ENCODE measurements at places on chromosomes 1 and 21.

- no peak overlapping the region for H3K4me3 ChIP-seq
- H3K4me1 ChIP-seq: peaks cover 15% of the 10 kb centered on the region
- no peak for DNase-seq
- no peaks in the 10 kb centered on the region for H3K27me3 ChIP-seq
- H3K27ac ChIP-seq: no peak overlapping the region
- peaks cover 80% of the 10 kb centered on the region for H3K36me3 ChIP-seq
These were observed 24.1 kb downstream of the PAFAH2 start for GRCh38 chr1:25973610-25974321.

DNA sequence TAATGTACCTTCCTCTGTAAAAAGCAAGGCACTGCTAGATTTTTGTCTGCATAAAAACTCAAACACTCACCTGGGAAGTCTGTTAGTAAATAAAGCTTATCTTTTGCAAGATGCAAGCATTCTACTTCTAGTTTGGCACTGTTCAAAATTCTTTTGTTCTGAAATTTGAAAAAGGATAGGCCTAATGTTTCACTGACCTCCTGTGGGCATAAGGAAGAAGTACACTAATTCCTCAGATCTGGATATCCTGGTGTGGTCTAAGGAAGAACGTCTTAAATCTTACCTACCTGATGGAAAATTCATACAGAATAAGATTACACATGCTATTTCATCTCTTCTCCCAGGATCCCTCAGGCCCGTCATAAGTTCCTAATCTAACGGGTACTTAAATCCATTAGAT lies 93.5 kb upstream of the CAMK1G start:
- H3K4me3 ChIP-seq: no peak overlapping the region
- H3K36me3 ChIP-seq: no peaks in the 10 kb centered on the region
- no peaks in the 10 kb centered on the region for H3K4me1 ChIP-seq

GRCh38 chr21:45156459-45156858 lies 82.1 kb downstream of the ADARB1 start:
- no peaks in the 10 kb centered on the region for H3K36me3 ChIP-seq
- H3K4me1 ChIP-seq: peaks cover 27% of the 10 kb centered on the region
- no peak overlapping the region for H3K27ac ChIP-seq
- no peak for DNase-seq
- H3K4me3 ChIP-seq: no peak overlapping the region

DNA sequence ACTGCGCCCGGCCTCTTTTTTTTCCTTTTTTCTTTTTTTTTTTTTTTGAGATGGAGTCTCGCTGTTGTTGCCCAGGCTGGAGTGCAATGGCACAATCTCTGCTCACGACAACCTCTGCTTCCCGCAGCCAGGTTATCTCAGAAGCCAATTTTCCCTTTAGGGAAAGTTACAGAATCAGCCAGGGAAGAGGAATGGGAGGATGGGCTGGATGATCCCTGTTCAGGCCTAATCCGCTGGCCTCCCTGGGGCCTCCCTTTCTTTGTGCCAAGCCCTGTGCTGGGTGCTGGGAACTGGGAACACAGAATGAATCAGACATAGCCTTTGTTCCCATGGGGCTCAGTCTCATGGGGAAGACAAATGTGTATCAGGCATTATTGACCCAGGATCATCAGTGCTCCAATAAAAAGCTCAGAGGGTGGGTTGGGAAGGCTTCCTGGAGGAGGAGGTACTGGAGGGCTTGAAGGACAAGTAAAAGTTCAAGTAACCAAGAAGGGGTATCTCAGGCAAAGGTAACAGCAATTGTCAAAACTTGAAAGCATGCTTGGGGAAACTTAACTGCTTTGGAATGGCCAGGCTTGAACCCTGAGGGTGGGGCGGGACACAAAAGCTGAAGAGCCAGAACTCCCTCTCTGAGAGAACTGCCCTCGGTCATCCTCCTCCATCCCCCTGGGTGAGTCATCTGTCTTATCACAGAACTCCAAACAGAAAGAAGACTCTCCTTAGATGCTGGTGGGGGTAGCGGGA lies 14.3 kb downstream of the ECHDC2 start:
- no peak overlapping the region for H3K27ac ChIP-seq
- no peaks in the 10 kb centered on the region for H3K27me3 ChIP-seq
- no peaks in the 10 kb centered on the region for H3K4me1 ChIP-seq
- peaks cover 5% of the 10 kb centered on the region for H3K36me3 ChIP-seq
- no peak overlapping the region for H3K4me3 ChIP-seq

DNA sequence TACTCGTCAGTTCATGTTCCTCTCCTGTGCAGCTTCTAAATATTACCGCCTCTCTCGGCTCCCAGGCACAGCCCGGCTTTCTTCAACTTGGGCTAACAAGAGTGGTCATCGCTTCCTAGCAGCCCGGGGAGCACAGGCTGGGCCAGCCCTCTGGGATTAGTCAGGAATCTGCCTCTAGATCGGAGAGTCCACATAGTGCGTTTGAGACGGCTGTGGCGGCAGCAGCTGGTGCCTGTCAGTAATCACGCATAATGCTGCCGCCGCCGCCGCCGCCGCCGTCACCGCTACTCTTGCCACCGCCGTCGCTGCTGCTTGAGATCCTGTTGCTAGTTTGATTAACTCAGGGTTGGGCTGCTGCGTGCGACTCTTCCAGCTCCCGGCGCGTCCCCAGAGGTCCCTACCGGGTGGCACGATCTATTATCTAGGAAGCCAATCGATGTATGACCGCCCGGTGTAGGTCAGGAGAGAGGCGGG lies at the start of gene RXRG:
Gene RXRG (minus strand): TSS at position 230 of the 474 bp plus-strand sequence. CDS start 233 bp downstream, outside the sequence.
- peaks cover 35% of the 10 kb centered on the region for H3K27me3 ChIP-seq
- H3K36me3 ChIP-seq: no peaks in the 10 kb centered on the region
- no peak within 1 kb of the TSS for H3K27ac ChIP-seq
- H3K4me3 ChIP-seq: no peak within 1 kb of the TSS
- peak; percentile 13 for DNase-seq

GRCh38 chr1:145917595-145917994 lies 922 bp downstream of the PEX11B start:
- H3K4me3 ChIP-seq: peak overlapping the region; percentile 65
- no peak for DNase-seq
- no peaks in the 10 kb centered on the region for H3K27me3 ChIP-seq

GRCh38 chr1:171739656-171740055 lies 2.2 kb downstream of the VAMP4 start:
- DNase-seq: no peak
- H3K4me1 ChIP-seq: peaks cover 8% of the 10 kb centered on the region
- no peak overlapping the region for H3K4me3 ChIP-seq
- H3K27ac ChIP-seq: no peak overlapping the region

GRCh38 chr1:76176000-76176399 lies 101.5 kb downstream of the ST6GALNAC3 start:
- H3K27me3 ChIP-seq: no peaks in the 10 kb centered on the region
- no peaks in the 10 kb centered on the region for H3K36me3 ChIP-seq
- H3K4me1 ChIP-seq: no peaks in the 10 kb centered on the region
- DNase-seq: no peak

GRCh38 chr1:238476841-238477240 lies 586.1 kb upstream of the ZP4 start:
- no peaks in the 10 kb centered on the region for H3K36me3 ChIP-seq
- no peak overlapping the region for H3K4me3 ChIP-seq
- H3K27me3 ChIP-seq: no peaks in the 10 kb centered on the region
- DNase-seq: no peak
- no peaks in the 10 kb centered on the region for H3K4me1 ChIP-seq

DNA sequence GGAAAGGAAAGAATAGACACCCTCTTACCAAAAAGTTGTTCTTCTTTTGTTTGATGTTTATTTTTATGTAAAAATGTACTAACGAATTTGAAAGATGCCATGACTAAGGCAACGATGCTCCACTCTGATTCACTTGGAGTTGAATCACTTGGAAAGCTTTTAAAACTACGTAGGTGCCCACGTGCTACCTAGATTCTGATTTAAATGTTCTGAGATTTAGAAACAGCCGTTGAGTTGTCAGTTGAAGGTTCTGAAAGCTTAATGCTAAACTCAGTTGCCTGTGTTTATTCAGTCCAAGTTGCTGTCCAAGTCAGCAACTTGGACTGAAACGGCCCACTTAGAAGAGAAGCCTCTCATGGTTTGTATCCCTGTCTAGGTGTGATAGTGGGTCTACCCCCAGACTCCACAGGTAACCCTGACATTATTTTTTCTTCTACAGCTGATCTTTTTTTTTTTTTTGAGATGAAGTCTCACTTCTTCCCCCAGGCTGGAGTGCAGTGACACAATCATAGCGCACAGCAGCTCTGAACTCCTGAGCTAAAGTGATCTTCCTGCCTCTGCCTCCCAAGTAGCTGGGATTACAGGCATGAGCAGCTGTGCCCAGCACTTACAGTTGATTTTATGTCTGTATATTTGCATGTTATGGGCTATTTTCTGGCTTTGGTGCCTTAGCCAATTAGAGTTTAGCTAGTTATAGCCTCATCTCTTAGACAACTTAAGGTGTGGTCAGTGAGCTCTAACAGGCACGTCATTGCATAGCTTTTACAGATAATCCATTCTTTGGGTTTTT lies 1.4 kb upstream of the VAMP4 start:
- peaks cover 8% of the 10 kb centered on the region for H3K4me1 ChIP-seq
- peak overlapping the region; percentile 94 for H3K27ac ChIP-seq
- H3K27me3 ChIP-seq: no peaks in the 10 kb centered on the region
- peak overlapping the region; percentile 86 for H3K4me3 ChIP-seq
- no peaks in the 10 kb centered on the region for H3K36me3 ChIP-seq
- DNase-seq: peak; percentile 39

GRCh38 chr1:165383599-165384405 lies 27.3 kb upstream of the LMX1A start:
- no peak overlapping the region for H3K27ac ChIP-seq
- H3K4me1 ChIP-seq: no peaks in the 10 kb centered on the region
- H3K4me3 ChIP-seq: no peak overlapping the region
- H3K36me3 ChIP-seq: no peaks in the 10 kb centered on the region

- peak; percentile 48 for DNase-seq
- H3K27ac ChIP-seq: no peak overlapping the region
- H3K27me3 ChIP-seq: no peaks in the 10 kb centered on the region
- H3K4me1 ChIP-seq: no peaks in the 10 kb centered on the region
- no peak overlapping the region for H3K4me3 ChIP-seq
These were observed 84.6 kb downstream of the VPS13D start for GRCh38 chr1:12314333-12314903.

DNA sequence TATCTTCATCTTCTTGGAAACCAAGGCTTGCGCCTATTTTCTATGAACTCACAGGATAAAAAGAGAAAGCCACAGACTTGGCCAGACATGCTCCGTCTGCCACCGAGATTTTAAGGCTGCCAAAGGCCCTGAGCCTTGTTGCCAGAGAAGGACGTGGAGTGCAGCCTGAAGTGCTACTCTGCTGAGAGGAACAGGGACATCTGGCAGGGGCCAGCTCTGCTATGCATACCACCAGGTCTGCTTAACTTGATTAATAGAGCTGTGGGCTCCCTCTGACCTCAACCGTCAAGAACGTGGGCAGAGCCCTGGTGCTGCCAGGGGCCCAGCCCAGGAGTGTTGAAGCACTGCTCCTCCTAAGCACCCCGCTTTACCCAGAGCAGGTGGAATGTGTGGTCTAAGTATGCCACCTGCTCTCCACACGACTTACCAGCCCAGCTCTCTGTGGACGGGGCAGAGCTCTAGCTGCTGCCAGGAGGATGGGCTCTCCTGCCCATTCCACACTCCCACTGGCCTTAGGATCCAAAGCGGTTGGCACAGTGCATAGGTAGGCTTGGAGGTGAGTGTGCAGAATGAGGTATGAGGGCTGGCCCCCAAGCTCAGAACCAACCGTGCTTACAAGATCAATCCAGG lies 10.6 kb downstream of the HCRTR1 start:
- no peak for DNase-seq
- peaks cover 52% of the 10 kb centered on the region for H3K36me3 ChIP-seq
- H3K4me3 ChIP-seq: no peak overlapping the region

GRCh38 chr1:3242408-3243260 lies 173.6 kb downstream of the PRDM16 start:
- H3K4me3 ChIP-seq: no peak overlapping the region
- H3K27ac ChIP-seq: no peak overlapping the region
- H3K4me1 ChIP-seq: no peaks in the 10 kb centered on the region
- no peak for DNase-seq
